Stimulated activated CD8-positive, alpha-beta memory T cell treated with anti-CD3 and anti-CD28 coated beads, Interleukin-7, amount 100 ng/mL, for 48 hours (primary cell): ENCODE measurements at places on chromosomes 7 and 10.

- no peak for DNase-seq
These were observed 148.0 kb downstream of the LRRN3 start for GRCh38 chr7:111238886-111239285.

- DNase-seq: no peak
These were observed 60.4 kb downstream of the HDAC9 start for GRCh38 chr7:18555968-18556367.

- DNase-seq: no peak
These were observed 25.9 kb downstream of the SFXN4 start for GRCh38 chr10:119139464-119140067.

- no peak for DNase-seq
These were observed 3.6 kb downstream of the CCNY start for GRCh38 chr10:35339942-35340341.

GRCh38 chr7:30924624-30925023 lies 13.0 kb downstream of the AQP1 start:
- DNase-seq: no peak

DNA sequence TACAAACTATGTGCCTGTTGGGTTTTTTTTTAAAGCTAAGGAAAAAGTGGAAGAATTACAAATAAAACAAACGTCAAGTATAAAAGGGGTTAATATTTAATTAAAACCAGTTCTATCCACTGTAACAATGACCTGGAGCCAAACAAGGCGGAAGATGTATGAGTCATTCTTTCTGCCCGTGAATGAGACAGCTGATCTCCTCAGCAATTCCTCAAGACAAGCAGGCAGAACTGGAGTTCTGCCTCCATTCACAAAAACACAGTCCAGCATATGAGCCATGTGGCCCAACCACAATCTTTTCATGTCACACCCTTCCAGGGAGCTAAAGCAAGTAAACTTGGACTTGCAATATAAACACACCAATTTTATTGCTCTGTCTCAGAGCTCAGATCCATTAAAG lies 8.4 kb downstream of the ETV1 start:
- no peak for DNase-seq

DNA sequence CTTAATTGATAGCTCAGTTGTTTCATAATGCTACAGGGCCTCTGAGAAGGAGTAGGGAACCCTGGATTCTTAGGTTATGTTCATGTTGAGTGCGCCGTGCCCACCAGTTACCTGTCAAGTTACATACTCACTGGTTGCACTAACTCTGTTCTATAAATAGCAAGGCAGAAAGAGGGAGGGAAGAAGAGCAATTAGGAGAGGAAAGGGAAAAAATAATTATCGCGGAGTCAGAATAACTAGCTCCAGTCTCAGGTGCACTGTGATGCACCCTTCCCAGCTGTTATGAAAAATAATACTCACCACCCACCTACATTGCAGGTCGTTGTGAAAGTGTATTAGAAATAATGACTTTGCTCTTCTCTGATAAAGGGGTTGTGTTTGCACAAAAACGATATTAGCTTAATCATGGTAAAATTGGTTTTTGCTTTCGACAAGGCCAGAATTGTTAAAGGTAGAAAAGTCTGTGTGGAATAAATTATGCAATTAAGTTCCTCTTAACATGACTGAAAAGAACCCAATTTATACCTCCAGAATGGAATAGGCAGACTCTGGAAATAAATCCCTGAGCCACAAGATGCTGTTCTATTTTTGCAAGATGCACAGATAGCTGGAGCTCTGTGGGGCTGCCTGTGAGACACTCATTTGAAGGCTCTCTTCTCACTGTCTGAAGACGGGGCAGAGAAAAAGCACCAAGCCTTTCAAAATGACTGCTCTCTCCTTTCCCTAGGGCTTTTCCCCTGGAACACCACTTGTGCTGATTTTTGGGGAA lies 137.6 kb upstream of the PITRM1 start:
- DNase-seq: no peak

DNA sequence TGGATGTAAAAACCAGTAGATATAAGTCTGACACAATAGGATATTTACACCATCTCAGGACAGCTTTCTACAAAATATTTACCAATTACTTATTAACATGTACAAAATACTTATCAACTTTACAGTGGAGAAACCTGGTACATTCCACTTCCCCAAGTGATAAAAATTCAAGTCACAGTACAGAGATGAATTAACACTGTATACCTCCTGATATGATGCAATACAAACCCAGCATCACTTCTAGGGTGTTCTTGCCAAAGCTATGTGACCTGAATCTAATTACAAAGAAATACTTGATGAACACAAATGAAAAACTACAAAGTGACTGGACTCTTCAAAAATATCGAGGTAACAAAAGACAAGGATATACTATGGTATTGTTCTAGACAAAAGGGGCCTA lies 156.4 kb upstream of the FGFR2 start:
- no peak for DNase-seq

- no peak for DNase-seq
These were observed 70.1 kb downstream of the ZPBP start for GRCh38 chr7:50022991-50023390.

- DNase-seq: no peak
These were observed 110.2 kb downstream of the ELAPOR2 start for GRCh38 chr7:86949052-86949778.

GRCh38 chr7:15433151-15433550 lies 128.7 kb downstream of the AGMO start:
- no peak for DNase-seq

- DNase-seq: no peak
These were observed 69.9 kb upstream of the GTF2I start for GRCh38 chr7:74587435-74588126.

DNA sequence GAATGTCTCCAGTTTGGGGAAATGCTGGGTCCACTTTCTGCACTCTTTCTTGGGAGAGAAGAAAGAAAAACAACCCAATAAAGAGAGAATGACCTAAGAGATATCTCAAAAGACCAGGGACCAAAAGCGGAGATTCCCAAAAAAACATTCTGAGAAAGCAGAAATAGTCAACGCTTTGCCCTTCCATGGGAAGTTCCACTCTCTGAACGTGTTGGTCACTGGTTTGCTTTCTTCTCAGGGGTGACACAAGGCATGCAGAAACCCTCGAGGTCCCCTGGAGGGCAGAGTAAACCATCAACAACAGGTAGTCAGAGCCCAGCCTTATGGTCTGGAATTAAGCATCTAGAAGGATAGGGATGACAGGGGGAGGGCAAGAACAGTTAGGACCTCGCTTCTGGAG lies 26.2 kb upstream of the AOAH start:
- DNase-seq: no peak

DNA sequence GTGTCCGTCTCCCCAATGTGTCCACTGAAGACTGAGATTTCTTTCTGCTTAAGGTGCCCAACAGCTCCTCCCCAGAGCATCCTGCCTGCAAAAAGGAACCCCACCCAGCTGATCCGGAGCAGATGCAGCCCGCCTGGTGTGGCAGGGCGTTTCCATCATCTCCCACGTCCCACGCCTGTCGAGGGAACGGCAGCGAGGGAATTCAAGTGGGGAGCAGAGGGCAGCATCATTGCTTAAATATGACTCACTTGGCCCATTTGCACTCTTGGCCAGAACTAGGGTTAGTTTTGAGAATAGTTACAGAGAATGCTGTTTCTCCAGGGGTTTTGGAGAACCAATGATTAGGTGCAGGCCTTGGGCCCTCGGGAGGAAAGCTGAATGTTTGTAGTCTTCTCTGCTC lies 20.8 kb downstream of the VWA2 start:
- no peak for DNase-seq

- peak; percentile 29 for DNase-seq
These were observed 13.1 kb downstream of the AVPI1 start for GRCh38 chr10:97673736-97674525.

GRCh38 chr10:88395677-88396076 lies 187.4 kb downstream of the RNLS start:
- no peak for DNase-seq

GRCh38 chr7:89385411-89385810 lies 589.9 kb upstream of the TEX47 start:
- no peak for DNase-seq

GRCh38 chr7:128247640-128248194 lies 6.6 kb downstream of the LEP start:
- no peak for DNase-seq

GRCh38 chr10:103145860-103146466 lies 47.1 kb downstream of the NT5C2 start:
- no peak for DNase-seq

- DNase-seq: no peak
These were observed 54.3 kb downstream of the EGFR start for GRCh38 chr7:55073051-55073511.

GRCh38 chr10:80289451-80290287 lies at the start of gene MAT1A:
Gene MAT1A (minus strand): TSS chr10:80289658. CDS start chr10:80289423, 235 bp downstream.
- no peak for DNase-seq

- DNase-seq: no peak
These were observed 77.1 kb downstream of the ARHGAP22 start for GRCh38 chr10:48527756-48528155.

DNA sequence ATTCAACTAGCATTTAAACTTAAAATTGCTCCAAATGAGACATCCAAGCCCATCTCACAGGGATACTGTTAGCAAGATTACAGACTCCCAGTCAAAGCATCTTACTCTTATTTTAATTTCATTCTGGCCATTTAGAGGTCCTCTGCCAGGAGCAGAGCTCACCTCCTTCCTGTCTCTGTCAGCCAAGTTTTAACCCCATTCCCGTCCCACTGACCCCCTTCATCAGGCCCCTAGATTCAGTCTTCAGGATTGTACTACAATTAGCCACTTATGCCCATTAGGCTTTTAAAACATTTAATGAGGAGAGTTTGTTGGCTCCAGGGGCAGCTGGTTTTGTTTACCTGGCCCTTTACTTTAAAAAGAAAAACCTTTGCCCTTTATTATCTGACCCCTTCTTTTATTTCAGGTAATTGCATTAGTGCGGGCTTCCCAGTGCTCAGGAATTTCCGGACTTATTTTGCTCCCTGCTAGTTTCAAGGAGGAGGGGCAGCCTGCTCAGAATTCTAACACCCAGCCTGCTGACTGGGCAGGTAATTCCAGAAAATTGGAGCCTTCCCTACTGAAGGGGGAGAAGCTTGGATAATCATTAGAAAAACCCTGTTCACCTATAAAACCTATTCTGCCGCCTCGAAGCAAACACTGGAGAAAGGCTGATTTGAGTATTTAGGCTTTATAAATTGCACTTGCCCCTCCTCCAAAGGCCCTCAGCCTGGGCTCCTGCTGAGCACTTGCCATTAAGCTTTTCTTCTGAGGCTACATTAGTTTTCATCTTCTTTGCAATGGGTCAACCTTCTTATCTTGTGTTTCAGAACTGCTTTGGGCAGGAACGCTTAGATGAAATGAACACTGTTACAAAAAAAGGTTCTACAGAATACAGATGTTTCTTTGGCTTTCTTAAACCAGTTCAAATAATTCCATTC lies 200.5 kb upstream of the HPS1 start:
- no peak for DNase-seq

- no peak for DNase-seq
These were observed 68.2 kb downstream of the ELAPOR2 start for GRCh38 chr7:86991093-86991769.

- no peak for DNase-seq
These were observed 1.5 kb downstream of the UNC5B start for GRCh38 chr10:71213761-71214440.

DNA sequence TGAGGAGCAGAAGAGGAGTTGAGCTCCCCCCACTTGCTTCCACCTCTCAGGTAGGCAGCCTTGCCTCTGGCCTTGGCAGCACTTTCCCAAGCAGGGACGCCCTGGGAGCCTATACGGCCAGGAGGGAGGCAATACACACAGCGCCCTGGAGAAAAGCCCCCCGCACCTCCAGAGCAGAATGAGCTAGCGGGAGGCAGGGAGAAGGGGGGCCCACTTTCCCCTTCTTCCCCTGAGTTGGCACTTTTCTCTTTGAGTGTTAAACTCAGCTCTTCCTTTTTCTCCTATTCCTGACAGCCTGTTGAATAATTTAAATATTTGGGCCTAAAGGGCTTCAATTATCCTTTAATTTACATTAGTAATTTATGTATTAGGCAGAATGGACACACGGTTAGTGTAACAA lies 35.8 kb downstream of the UNC5B start:
- DNase-seq: no peak

GRCh38 chr7:28580665-28581064 lies 168.3 kb downstream of the CREB5 start:
- DNase-seq: no peak

DNA sequence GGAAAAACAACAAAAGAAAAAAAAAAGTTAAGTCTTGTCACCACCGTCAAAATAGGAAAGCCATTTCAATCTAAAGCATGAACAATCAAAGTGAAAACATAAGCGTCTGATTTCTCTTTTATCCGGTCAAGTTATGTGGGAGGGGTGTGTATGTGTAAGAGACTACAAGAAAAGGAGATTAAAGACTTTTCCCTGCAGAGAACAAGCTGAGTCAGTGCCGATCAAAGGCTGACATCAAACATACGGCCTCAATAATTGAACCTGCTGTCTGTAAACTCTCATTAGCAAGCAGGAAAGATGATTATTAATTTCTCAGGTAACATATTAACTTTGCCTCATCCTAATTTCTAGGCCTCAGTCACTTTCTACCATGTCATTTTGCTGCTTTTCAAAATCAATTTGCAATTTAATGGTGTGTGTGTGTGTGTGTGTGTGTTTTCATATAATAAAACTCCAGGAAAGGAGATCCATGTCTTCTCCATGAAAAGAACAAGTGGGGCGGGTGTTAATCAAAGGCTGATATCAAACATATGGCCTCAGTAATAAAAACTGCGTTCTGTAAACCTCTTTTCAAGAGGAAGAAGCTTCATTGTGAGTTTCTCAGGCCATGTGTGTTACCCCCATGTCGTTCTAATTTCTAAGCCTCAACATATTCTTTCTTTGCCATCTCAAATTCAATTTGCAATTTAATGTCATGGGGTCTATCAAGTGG lies 649.1 kb upstream of the SORCS1 start:
- DNase-seq: no peak

DNA sequence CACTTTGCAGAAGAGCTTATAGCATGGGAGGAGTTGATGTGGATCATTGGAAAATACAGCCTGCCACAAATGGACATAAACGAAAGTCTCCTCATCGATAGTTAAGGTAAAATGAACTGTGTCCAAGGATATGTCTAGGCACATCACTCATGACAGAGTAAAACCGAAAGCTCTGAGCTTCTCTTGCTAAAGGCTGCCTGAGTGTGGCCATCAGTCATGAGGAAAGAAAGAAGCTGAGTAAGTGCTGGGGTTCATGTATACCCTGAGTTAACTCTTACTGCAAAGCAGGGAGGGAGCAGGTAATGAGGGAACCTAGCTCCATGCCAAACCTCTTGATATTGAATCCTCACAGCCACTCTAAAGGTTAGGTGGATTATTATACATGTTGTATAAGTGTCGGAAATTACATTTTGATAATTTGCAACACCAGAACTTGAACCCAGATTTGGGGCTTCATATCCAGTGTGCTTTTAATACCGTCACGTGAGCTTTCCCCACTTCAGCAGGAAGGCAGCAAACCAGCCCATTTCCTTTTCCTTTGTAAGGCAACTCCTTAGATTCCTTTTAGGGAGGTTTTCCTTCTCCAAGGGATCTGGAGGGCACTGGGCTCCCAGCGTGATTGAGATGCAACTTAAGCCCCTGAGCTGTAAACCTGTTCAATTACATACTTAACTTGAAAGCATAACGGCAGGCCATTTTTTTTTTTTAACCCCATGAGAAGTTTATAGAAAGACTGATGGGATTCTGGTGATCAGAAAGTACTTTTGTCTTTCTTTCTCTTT lies 215.0 kb downstream of the PHF14 start:
- DNase-seq: no peak

GRCh38 chr10:130805635-130806030 lies 505.9 kb downstream of the TCERG1L start:
- no peak for DNase-seq
